Pancreas (tissue), 10 donors: ENCODE measurements at places on chromosomes 12 and 14. TPM values are rescaled to one million over a fixed set of nuclear protein-coding genes. Genes with fewer than 3 reads are reported as not detected.

The ZDHHC22 gene
- polyA plus RNA-seq, result 0.19 TPM

The CACNB3 gene
- 6.5 TPM for polyA plus RNA-seq

- no peak for DNase-seq
These were observed 33.6 kb downstream of the KCNA1 start for GRCh38 chr12:4943067-4943937.

- peak; percentile 87 for DNase-seq
These were observed 81.6 kb upstream of the MED13L start for GRCh38 chr12:116358893-116359761.

DNA sequence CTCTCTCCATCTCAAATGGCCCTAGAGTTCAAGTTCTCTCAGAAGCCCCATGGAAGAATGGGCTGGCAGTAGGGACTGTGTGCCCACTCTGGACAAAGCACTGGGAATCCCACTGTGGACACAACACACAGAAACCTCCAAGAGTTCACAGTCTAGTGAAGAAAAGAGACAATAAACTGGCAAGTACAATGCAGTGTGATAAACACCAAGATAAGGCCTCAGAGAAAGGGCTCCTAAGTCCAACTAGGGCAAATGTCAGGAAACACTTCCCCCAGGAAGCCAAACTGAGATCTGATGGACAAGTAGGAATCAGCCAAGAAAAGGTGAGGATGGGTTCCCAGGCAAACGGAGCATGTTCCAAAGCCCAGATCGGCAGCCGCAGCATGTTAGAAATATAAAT lies 5.4 kb downstream of the VSIG10 start:
- no peak for DNase-seq

DNA sequence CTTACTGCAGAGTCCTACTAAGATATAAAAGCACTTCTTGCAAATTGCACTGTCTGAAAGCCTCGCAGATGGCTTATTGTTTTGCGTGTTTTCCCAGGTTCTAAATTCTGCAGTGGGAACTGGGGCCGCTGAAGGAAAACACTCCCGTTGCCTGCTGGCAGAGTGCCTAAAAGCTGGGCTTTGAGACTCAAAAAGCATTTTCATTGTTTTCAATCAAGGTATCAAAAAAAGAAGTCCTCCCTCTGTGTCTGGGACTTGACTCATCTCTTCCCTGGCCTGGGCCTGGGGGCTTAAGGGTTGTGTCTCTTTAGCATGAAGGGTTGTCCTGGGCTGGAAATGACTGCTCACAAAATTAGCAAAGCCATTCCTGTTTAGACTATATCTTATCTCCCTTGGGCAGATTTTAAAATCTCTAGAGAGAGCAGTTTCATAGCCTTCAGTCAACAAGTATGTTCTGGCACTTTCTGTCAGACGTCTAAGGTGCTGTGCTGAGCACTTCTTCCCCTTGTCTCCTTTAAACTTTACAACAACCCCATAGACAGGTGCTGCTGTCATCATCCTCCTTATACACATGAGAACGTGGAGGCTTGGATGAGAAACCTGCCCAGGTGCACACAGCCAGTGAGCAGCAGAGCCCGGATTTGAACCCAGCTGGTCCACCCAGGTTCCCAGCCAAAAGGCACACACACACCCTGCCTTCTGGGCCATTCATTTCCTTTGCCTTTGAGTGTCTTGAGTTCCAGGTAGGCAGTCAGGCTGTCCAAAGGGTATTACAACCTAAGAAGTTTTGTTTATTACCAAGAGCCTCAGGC lies 31.1 kb downstream of the ELK3 start:
- no peak for DNase-seq

GRCh38 chr12:129357233-129357632 lies 504.0 kb downstream of the GLT1D1 start:
- no peak for DNase-seq

The C12orf57 gene
- polyA plus RNA-seq, result 314 TPM

The ANO2 gene
- polyA plus RNA-seq, result 2.2 TPM

GRCh38 chr12:109716092-109716479 lies 2.5 kb downstream of the FAM222A start:
- no peak for DNase-seq

GRCh38 chr14:102926104-102926503 lies 3.6 kb downstream of the AMN start:
- DNase-seq, result no peak

DNA sequence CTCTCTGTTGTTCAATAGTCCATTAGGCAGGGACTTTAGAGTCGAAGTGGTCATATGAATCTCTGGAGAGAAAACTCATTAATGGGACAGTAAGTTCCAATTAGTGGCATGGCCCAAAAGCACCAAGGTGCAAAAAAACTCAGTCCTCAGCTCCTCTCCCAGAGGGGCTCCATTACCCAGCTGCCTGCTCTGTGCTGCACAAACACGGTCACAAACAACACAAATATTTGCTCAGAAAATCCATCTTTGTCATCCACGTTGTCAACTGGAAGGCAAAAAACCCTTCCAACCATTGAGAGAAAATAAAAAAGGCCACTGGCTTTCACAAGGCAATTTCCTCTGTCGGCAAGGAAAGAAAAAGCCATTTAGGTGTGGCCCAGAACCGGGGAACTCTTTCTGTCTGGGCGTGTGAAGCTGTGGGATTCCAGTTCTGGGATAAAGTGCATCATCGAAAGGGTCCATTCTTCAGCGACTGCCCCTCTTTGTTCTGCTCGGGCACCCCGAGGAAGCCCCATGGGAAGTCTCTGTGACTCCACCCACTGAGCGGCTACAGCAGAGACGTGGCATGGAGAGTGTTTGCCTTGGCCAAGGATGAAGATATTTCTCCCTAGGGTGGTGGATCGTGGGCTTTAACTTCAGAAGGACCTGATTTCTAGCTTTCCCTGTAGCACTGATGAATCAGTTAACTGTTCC lies 137.6 kb downstream of the VRK1 start:
- no peak for DNase-seq

DNA sequence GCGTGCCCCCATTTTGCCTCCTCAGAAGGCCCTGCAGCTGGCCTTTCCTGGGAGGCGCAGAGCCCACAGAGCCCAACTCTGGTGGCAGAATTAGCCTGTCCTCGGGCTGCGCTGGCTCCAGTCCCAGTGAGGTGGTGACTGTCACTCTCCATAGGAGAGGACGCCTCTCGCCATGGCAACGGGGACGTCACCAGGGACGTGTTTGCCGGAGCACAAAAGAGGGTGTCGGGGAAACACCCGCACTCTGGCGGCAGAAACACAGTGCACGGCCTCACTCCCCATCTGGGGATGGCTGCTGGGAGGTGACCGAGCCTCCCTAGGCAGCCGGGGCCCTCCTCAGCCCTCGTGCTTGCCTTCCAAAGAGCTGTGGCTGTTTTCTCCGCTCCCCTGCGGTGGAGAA lies 50.2 kb upstream of the NCOR2 start:
- peak; percentile 32 for DNase-seq

The VRTN gene
- polyA plus RNA-seq, result not detected

DNA sequence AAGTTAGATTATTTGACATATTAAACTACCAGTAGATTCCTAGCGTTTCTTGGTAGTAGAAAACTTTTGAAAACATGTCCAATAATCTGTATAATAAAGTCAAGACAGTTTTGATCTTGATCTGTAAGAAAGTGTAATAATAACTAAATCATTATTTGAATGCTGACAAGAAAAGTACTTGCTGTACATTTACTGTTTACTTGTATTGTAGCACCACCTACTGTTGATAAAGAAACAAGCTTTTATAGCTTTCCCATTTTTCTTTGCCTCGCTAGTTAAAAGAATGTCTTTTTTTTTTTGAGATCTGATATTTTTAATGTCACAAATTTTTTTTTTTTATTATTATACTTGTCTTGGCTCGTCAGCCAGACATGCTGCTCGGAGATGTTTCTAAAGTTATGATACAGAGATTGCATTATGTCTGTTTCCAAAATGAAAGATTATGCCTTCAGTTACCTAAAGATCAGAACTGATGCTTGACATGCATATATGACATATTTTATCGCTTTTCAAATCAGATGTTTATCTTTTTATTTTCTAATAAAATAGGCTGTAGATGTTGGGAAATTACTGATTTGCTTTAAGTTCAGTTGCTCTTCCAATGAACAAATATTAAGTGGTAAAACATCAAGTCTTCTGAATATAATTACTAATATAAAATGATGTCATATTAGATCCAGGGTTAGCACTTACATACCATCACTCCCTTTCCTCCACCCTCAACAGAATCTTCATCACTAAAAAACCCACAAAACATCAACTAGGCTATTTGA lies 140.5 kb downstream of the AKAP6 start:
- DNase-seq, result no peak

The AQP6 gene
- 0.19 TPM for polyA plus RNA-seq

DNA sequence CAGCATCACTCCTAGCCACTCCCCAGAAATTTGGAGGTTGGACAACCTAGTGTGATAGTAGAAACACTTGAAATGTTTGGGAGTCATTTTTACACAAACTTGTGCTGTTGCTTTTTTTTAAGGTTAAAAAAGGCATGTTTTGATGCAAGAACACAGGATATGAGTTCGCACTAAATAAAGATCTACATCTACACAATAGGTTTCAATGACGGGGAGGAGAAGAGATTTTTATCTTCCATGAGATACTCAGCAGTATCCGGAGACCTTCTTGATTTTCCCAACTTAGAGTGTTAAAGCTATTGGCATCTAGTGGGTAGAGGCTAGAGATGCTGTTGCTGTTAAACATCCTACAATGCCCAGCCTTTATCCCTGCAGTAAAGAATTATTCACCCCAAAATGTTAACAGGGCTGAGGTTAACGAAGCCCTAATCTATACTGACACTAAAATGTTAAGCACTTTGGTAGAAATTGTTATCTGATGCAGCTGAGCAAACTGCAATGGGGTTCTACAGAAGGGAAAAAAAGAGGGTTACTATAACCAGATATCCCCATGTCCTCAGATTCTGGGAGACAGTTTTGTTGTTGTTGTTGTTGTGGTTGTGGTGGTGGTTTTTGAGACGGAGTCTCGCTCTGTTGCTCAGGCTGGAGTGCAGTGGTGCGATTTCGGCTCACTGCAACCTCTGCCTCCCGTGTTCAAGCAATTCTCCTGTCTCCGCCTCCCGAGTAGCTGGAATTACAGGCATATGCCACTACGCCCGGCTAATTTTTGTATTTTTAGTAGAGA lies 14.0 kb upstream of the PCNX1 start:
- no peak for DNase-seq

- no peak for DNase-seq
These were observed 68.9 kb downstream of the FSCB start for GRCh38 chr14:44438221-44438620.

GRCh38 chr14:21987937-21988336 lies 314.3 kb upstream of the OR4E1 start:
- DNase-seq, result no peak

DNA sequence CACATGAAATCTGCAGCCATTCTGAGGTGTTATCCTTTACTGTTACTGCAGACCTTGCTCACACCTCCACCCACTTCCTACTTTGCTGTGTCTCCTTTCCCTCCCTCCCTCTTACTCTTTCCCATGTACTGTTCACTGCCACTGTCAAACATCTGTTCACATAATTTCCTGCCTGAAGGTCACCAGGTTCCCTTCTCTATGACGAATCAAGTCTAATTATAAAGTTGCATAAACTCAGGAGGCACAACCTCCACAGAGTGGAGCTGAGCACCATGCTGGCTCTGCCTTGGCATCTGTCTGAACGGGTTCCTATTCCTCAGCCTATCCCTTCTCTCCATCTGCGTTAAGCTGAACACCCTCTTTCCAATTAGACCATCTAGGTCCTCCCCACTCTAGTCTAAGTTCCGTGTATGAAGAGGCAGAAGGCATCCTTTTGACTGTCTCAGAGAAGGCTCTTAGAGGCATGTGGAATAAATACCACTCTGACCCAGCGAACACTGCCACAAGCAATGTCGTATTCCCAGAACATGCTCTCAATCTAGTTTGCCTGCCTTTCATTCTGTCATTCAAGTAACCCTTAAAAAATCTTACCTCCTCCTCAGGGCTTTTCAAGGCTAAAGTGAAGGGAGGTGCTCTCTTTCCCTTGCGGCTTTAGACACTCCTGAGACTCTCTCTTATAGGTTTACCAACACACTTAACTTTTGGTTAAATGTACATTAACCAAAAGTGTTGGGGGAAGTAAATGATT lies 48.7 kb downstream of the ACADS start:
- DNase-seq, result no peak

DNA sequence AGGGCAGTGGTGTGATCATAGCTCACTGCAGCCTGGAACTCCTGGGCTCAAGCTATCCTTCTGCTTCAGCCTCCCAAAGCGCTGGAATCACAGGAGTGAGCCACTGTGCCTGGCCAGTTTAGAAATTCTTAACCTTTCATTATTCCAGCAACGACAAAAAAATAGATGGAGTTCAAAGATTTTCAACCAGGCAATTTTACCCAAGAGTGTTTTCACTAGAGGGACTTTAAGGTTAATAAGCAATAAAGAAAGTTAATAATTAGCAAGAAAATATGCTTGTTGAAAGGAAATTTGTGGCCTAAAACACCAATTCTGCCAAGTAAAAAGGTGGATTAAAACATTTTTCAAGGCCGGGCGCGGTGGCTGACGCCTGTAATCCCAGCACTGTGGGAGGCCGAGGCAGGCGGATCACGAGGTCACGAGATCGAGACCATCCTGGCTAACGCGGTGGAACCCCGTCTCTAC lies 14.8 kb downstream of the CDKL1 start:
- DNase-seq, result no peak

The KLHL33 gene
- polyA plus RNA-seq, result 0.12 TPM

GRCh38 chr12:24833513-24833912 lies 115.4 kb downstream of the BCAT1 start:
- no peak for DNase-seq

The MIP gene
- polyA plus RNA-seq, result not detected

DNA sequence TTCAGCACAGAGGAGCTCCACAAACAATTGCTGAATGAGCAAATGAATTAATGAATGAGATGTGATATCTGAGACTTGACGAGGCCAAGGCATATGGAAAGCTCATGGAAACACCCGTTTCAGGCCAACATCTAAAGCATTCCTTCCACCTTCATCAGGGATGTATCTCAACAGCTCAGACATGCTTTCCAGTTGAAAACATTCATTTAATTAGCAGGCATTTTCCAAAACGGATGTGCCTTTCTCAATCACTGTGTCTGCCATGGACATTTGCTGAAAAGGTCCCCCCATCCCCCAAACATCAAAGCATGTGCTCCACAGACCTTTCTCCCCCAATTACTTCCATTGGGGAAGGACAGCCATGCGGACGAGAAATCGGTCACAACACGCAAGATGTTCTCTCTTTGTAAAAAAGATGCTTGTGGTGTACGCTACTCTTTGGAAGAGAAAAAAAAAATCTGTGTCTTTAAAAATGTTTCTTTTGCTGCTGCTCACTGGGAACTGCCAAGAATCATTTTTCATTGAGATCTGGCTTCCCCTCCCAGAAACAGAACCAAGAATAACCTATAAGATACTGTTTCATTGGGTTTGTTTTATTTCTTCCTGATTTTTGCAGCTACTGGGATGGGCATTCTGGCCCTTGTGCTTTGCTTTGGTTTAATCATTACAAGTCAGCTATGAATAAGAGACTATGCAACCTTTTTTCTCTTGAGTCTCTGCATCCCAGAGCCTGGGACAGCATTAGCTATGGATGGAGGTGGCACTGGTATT lies 528.2 kb downstream of the MED13L start:
- DNase-seq, result no peak
